ENCODE measurements at places on chromosomes 6 and 20. TPM values are rescaled to one million over a fixed set of nuclear protein-coding genes. Genes with fewer than 3 reads are reported as not detected.

- no peak for DNase-seq
Observed at GRCh38 chr6:90268178-90268577, 28.5 kb downstream of the BACH2 start.

DNA sequence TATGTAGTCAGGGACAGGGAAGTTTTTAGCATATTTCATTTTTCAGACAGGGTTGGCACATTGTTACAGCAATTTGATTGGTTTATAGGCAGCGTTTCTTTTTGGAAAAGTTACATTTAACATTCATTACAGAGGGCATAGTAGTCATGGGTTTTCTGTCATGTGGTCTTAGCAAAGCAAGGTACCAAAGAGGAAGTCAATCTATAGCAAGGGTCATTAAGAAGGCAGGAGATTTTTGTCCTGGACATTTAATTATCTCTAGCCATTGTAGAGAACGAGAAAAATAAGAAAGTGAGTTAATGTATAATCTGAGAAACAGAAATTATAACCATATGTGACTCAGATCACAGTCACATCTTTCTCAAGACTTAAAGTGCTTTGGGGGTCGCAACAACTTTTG lies 47.4 kb downstream of the TPD52L1 start:
- DNase-seq: no peak

DNA sequence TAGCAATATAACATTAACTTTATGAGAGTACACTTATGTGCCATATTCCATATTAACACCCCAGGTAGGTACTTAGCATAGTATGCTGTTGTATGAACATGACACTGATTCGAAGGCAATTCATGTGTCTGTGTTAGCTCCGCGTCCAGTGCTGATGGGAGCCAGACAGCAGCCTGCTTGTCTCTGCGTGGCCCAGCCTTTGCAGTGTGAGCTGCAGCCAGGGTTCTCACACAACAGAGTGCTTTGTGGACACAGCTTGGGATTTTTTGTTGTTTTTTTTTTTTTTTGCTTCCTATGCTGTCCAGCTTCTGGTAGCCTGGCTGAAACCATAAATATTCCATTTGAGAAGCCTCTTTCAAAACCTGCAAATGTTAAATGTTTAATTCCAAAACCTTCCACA lies 350.9 kb downstream of the SMOC2 start:
- DNase-seq: no peak

- no peak for DNase-seq
Observed at GRCh38 chr20:39067526-39068216, 105.5 kb downstream of the DHX35 start.

DNA sequence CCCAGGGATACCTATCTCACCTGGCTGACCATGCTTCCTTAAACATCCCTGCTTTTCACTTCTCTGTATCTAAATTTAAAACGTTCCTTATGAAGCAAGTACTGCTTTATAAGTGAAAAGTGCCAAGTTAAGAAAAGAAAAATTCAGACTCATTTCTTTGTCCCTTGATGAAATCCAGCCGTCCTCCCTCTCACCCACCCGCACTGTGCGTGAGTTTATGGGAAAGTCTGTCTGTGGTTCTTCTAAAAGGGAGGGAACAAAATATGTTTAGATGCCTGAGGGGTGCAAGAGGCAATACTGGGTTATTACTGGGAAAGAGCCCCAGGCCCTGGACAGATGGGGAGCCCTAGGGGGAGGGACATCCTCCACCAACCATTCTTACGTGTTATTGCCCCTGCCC lies 31.2 kb downstream of the SPDEF start:
- DNase-seq: no peak

DNA sequence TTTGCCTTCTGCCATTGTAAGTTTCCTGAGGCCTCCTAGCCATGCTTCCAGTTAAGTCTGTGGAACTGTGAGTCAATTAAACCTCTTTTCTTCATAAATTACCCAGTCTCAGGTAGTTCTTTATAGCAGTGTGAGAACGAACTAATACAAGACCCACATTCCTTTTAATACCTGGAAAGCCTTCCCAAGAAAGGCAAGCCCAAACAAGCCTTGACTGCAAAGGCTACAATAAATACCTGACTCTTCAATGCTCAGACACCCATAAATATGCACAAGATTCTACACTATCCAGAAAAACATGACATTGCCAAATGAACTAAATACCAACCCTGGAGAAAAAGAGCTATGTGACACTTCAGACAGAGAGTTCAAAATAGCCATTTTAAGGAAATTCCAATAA lies 338.8 kb downstream of the HAO1 start:
- DNase-seq: no peak

DNA sequence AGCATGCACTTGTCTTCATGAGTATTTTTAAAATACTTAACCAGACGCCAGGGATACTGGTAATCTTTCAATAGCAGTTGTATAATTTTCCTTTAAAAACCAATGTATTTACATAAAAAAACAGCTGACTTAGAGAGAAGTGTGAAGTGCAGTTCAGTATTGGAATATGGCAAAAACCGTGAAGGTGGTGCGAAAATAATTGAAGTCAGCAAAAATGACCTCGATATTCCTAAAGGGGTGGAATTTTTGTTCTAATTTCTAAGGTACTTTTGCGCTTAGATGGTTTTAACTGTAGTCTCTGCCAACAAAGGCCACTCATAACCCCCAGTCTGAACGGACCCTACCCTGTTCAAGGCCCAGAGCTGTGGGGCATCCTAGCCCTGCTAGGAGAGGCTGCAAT lies 25.3 kb downstream of the GNAS-AS1 start:
- no peak for DNase-seq

DNA sequence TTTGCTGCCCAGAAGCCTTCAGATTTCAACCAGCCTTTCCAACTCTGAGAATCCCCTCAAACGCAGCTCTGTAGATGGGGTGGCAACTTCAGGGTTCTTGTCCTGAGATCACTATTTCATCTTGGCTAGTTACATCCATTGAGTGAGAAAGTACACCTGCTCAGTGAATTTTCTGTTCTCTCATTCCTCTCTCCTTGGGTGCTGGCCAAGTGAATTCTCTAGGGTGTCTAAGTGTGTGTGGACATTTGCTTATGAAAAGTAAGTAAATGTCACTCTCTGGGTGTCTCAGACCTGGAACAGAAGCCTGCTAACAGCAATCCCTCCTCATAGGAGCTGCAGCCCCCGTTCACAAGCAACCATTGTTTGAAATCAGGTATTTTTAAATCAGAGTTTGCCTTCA lies 3.8 kb downstream of the RIN2 start:
- DNase-seq: no peak

GRCh38 chr20:20411402-20411801 lies 43.5 kb downstream of the INSM1 start:
- no peak for DNase-seq

DNA sequence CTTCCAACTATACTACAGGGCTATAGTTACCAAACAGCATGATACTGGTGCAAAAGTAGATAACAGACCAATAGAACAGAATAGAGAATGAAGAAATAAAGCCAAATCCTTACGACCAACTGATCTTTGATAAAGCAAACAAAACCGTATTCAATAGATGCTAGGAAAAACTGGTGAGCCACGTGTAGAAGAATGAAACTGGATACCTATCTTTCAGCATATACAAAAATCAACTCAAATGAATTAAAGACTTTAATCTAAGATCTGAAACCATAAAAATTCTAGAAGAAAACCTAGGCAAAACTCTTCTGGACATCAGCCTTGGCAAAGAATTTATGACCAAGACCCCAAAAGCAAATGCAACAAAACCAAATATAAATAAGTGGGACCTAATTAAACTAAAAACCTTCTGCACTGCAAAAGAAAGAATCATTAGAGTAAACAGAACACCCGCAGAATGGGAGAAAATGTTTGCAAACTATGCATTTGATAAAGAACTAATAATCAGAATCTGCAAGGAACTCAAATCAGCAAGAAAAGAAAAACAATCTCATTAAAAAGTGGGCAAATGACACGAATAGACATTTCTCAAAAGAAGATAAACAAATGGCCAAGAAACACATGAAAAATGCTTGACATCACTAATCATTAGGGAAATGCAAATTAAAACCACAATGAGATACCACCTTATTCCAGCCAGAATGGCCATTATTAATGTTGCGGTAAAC lies 109.8 kb downstream of the TAF4 start:
- no peak for DNase-seq

GRCh38 chr6:140670021-140670420 lies 1295.6 kb upstream of the CITED2 start:
- DNase-seq: no peak

- no peak for DNase-seq
Observed at GRCh38 chr6:34238585-34239499, 2.2 kb downstream of the HMGA1 start.

GRCh38 chr6:90197854-90198496 lies 98.7 kb downstream of the BACH2 start:
- DNase-seq: no peak

Gene DNAH8
- 0.09 TPM for total RNA-seq

Gene COL9A3
- 1.3 TPM for total RNA-seq

Gene SLC17A2
- total RNA-seq: not detected
